ENCODE measurements at places on chromosomes 1 and 21.

GRCh38 chr1:99650773-99651437, 5.0 kb downstream of the PALMD start:
- DNase-seq, result no peak

GRCh38 chr1:159307346-159308020, 5.3 kb downstream of the FCER1A start:
- no peak for DNase-seq

DNA sequence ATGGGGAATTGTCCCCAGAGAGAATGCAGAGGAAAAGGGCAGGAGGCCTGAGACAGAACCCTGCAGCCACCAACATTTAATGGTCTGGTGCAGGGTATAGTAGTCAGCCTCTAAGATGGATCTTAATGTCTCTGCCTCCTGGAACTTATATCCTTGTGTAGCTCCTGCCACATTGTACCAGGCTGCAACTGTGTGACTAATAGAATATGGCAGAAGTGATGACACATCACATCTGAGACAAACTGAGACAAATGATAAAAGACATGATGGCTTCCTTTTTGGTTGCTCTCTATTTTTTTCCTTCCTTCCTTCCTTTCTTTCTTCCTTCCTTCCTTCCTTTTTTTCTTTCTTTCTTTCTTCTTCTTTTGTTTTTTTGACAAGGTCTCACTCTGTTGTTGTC, 37.1 kb upstream of the CYP4B1 start:
- DNase-seq, result no peak

GRCh38 chr1:243765676-243766075, 84.4 kb downstream of the AKT3 start:
- DNase-seq, result no peak

DNA sequence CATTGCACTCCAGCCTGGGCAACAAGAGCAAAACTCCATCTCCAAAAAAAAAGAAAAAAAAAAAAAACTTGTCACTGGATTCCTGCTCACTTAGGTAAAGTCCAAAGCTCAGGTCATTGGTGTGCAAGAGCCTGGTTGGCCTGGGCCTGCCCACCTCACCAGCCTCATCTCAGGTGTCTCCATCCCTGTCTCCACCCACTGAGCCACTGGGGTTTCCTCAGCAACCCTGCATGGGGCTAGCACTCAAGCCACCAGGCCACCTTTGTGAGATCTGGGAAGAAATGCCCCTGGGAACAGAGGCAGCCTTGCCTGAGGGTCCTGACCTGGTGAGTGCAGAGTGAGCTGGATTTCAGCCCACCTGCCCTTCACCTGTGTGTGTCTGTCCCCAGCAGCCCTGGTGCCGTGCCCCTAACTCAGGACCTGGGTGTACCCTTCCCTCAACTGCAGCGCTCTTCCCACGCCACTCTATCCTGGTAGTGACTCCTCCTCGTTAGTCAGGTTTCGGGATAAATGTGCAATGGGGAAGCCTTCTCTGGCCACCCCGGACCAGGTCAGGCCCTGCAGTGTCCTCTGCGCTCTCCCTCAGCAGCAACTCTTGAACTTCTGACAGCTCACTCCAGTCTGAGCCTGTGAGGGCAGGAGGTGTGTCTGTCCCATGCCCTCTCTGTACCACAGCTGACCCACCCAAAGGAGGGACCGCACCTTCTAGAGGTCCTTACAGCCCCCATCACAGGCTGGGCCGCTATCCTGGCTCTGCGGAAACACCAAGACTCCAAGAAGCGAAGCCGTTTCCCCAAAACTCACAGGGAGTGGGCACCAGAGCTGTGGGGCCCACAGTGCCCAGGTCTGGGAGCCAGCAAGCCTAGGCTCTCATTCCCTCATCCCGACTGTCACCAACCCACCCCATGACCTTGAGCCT, 3.3 kb downstream of the PDZK1IP1 start:
- no peak for DNase-seq

DNA sequence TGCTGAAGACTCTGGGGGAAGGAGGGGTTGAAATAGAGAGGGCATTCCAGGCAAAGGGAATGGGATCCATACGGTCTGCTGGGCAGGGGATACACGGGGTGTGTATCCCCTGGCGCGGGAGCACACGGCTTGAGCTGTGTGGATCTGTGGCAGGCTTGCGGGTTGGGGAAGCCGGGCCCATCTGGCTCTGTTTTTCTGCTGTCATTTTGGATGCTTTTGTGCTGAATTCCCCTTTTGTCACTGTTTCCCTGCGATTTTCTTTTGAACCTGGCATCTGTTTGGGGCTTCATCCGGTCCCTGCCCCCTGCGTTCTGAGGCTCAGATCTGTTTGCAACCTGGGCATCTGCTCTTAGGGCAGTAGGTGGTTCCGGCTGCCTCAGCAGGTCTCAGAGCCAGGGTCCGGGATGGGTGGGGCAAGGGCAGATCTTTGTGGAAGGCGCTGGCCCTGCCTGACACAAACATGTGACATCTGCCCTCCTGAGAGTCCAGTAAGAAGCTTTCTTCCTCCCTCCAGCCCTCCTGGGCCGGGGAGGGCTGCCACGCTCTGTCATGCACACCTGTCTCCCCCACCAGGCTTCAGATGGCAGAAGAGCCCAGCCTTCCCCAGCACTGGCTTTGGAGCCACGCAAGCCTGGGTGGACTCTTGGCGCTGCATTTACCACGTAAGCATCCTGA, 84.0 kb downstream of the IGSF21 start:
- no peak for DNase-seq

DNA sequence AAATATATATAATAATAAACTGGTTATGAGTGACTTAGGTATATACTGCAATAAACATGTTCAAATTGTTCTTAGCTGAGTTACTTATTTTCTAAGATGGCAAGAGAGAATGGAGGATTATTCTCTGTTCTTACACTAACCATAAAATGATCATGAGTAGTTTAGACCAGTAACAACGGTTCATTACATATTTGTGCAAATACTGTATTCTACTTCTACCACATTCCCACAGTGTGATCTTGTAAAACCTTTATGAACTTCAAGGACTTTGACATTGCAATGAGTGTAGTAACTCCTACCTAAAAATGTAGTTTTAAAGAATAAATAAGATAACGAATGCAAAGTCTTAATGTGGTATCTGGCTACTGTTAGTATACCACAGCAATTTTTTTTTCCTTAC, 353.7 kb upstream of the NCAM2 start:
- no peak for DNase-seq

DNA sequence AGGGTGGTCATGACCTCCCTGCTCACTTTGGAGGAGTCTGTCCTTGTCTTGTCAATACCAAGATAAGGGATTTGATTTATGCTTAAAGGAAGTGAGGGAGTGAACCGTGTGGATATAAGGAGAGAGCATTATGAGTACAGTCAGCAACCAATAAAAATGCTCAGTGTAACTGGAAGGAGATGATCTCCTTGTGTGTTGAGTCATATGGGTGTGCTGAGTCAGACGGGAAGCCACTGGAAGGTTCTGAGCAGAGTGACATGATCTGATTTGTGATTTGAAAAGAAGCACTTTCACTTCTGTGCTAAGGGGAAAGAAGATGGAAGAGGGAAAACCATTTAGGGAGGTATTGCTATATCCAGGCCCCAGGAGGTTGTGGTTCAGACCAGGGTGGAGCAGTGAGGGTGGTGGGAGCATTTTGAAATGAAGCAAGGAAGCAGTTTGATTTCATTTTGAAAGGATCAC, 2.5 kb upstream of the BCL10 start:
- peak; percentile 80 for DNase-seq

DNA sequence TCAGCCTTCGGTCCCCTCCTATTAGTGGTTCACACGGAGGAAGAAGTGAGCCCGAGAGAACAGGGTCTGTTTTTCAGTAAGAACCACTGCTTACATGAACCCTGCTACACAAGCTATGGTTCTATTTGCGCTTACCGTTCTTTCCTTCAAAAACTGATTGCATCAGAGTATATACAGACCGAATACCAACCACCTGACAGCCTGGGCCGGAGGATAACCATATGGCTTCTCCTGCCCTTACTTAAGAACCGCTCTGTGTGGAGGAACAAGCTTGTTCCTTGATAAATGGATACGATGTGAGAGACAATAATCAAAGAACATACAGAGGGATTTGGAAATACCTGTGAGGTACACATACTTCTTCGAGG, 1.1 kb upstream of the KCNT2 start:
- no peak for DNase-seq

- DNase-seq, result no peak
These were observed 124.0 kb upstream of the SPATA6 start for GRCh38 chr1:48596046-48596445.

DNA sequence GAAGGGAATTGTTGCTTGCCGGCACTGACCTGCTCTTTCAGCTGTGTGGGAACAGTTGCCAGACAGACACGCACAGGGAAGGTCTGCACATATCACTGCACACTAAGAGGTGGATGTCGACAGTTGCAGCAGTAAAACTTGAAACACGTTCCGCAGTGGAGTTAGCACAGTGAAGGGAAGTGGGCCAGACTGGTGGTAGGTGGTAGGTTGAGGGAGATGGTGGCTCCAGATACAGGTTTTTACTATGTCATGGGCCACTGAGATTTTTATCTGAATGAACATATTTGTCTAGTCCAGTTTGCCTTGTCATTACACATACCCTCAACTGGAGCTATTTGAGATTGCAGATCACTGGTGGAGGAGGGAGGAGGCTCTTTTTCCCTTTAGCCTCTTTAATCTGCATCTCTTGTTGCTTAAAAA, 13.5 kb downstream of the MRPS6 start:
- DNase-seq, result peak; percentile 23

DNA sequence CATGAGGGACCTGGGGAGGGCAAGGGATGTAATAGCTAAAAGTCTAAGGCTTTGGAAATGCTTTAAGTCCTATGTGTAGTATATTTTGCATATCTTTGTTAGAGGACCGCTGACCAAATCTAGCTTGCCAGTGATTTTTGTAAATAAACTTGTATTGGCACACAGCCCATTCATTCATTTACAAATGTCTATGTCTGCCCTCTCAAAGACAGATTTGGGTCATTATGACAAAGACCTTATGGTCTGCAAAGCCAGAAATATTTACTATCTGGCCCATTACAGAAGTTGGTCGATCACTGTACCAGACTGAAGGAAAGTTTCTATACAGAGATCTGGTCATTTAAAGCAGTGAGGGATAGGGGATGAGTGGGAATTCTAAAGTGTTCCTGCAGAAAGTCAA, 120.1 kb upstream of the RAVER2 start:
- DNase-seq, result no peak

- DNase-seq, result no peak
These were observed 14.0 kb downstream of the INKA2 start for GRCh38 chr1:111725192-111725591.

GRCh38 chr21:43315244-43316137, 111.4 kb downstream of the SIK1 start:
- DNase-seq, result no peak

DNA sequence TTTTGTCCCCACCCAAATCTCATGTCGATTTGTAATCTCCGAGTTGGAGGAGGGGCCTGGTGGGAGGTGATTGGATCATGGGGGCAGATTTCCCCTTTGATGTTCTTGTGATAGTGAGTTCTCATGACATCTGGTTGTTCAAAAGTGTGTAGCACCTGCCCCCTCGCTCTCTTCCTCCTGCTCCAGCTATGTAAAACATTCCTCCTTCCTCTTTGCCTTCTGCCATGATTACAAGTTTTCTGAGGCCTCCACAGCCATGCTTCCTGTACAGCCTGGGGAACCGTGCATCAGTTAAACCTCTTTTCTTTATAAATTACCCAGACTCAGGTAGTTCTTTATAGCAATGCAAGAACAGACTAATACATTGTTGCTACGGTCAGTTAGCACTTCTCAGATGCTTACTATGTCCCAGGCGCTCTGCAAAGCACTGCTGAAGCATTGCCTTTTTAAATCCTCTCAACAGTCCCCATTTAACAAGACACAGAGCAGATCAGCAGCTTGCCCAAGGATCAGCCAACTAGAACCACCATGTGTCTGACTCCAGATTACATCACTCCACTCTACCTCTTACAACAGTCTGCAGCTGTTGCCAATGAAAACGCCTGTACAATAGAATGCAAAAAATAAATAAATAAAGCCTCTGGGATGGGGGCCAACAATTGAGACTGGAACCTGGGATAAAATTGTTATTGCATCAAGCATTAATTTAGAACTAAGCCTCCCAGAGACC, 52.4 kb upstream of the USP1 start:
- DNase-seq, result no peak

GRCh38 chr1:210257698-210258529, 25.3 kb downstream of the SERTAD4 start:
- DNase-seq, result no peak

GRCh38 chr1:185244015-185244747, 72.9 kb downstream of the IVNS1ABP start:
- peak; percentile 15 for DNase-seq

DNA sequence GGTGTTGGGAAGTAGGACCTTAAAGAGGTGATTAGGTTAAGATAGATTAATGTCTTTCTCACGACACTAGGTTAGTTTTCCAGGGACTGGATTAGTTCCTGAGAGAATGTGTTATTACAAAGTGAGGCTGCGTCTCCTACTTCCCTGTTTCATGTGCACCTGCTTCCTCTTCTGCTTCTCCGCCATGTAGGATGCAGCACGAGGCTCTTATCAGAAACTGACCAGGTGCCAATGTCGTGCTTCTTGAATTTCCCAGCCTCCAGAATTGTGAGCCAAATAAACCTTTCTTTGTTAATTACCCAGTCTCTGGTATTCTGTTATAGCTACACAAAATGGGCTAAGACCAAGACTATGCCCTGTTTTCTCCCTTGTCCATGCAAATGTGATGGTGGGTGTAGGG, 152.2 kb upstream of the LMO4 start:
- DNase-seq, result no peak

DNA sequence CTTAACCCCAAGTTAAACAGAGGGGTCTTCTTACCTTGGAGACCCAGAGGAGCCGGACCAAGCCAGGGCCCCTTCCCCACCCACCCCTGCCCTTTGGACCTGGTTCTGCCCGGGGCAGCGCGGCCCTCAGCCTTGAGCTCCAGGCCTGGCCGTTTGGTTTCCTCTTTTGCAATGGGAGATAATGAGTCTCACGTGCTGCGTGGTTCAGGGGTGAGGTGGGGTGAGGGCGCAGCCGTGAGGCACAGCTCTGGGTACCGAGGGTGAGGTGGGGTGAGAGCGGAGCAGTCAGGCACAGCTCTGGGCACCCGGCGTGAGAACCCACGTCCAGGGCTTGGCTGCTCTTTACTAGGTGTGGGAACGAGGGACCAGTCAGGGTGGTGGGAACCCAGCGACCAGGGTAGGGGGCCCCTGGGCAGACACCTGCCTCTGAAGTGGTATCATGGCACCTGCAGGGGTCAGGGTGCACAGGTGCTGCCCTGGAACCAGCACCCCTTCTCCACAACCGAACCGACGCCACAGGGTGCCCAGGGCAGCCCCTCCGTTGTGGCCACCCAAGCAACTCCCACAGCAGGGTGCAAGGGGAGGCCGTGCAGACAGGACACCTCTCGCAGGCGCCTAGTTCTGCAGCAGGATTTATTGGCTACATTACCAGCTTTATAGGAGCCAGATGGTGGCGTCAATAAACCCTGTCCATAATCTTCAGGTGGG, 182.2 kb downstream of the PRDM16 start:
- DNase-seq, result no peak

DNA sequence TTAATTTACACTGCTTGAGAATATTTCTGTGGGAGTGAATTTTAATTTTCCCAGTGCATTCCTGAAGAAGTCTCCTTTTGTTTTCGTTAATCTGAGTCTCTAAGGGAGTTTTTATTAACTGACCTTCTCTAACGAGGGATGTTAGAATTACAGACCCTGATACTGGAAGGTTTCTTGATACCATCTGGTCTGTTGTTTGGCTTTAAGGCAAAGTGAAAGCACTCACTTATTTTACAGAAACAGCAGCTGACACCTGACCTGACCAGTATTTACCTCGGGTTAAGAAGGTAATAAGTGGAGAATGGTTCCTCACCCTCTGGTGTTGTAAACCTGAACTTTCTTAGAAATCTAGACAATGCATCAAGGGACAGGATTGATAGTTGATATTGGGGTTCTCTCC, 12.4 kb downstream of the CDC14A start:
- DNase-seq, result no peak

- no peak for DNase-seq
These were observed 712.1 kb upstream of the CHRM3 start for GRCh38 chr1:238674316-238674715.

All from activated CD4-positive, alpha-beta T cell treated with anti-CD3 and anti-CD28 coated beads, Interleukin-2, Interleukin-4, amounts not matched to agents 100 ng/mL and 50 ng/mL, durations not matched to agents 16 hours and 8 hours (primary cell).